ENCODE measurements at places on chromosomes 2 and 18. TPM values are rescaled to one million over a fixed set of nuclear protein-coding genes. Genes with fewer than 3 reads are reported as not detected.

The G6PC2 gene
- not detected for total RNA-seq

The NCKAP5 gene
- total RNA-seq, result 0.76 TPM

The IL36G gene
- not detected for total RNA-seq

The KIAA2012 gene
- total RNA-seq, result not detected

The VSNL1 gene
- not detected for total RNA-seq

Measured in A549 treated with AZD2906 at 1 μM for 4 hours (cell line).